Stimulated activated CD4-positive, alpha-beta T cell treated with anti-CD3 and anti-CD28 coated beads, TNF-alpha, amount 100 ng/mL, for 4 hours (primary cell): ENCODE measurements at places on chromosomes 12 and 14.

DNA sequence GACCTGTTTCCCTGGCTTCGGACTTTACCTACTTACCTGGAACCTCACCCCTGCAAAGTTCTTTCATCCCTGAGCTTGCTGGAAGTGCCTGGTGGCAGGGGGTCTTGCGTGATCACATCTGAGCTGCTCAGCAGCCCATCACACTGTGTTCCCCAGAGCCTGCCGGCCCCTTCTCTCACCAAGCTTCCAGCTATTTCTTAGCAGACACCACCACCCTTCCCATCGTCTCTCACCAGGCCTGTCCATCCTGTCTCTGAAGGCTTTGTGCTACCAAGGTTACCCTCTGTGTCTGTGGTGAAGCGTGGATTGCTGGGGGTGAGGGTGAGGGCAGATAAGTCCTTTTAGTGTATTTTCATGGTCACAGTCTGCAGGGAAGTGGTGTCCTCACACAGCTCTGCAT, 78.8 kb upstream of the NRXN3 start:
- DNase-seq, result no peak

- DNase-seq, result no peak
Observed at GRCh38 chr12:71872401-71872800, 32.8 kb downstream of the TBC1D15 start.

DNA sequence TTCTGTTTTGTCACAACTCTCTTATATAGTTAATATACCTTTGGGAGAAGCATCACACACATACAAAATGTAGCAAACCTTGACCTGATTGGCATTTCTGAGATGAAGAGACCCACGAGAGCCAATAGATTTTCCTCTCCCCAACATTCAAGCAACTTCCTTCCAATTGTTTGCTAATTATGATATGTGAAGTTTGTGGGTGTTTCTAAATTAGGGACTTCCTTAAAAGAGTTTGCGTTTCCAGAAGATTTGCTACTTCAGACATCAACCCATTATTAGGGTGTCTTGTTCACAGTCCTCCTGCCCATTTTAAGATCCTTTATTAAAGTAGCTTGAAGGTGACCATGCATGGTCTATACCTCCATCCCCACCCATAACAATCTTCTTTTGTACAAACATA, 9.4 kb downstream of the AICDA start:
- no peak for DNase-seq

DNA sequence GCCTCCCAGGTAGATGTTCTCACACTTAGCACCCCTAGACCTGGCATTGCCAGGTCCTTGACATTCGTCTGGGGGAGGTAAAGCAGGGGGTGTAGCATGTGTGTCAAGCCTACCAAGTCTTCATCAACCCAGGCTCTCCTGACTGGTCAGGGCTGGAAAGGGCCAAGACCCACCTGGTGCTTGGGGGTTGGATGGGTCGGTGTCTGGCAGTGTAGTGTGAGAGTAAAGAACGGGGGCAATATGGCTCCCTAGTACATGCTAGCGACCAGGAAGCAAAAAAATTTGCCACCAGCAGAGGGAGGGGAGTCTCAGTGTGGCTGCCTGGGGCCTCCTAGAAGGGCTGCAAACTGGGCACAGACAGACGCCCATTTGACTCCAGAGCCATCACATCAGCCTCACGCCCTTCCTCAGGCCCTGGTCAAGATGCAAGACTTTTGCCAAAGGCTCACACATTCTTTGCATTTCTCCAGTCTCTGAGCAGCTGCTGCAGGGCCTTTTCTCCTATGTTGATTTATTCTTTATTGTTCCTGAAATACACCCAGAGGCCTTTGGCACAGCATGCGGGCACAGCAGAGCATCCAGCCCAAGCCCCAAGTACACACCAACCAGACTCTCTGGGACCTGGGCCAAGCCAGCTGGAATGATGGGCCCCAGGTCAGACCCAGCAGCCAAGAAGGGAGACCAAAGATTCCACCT, 38.3 kb upstream of the PNMA1 start:
- DNase-seq, result no peak

- no peak for DNase-seq
Observed at GRCh38 chr12:13857750-13858149, 123.7 kb downstream of the GRIN2B start.

DNA sequence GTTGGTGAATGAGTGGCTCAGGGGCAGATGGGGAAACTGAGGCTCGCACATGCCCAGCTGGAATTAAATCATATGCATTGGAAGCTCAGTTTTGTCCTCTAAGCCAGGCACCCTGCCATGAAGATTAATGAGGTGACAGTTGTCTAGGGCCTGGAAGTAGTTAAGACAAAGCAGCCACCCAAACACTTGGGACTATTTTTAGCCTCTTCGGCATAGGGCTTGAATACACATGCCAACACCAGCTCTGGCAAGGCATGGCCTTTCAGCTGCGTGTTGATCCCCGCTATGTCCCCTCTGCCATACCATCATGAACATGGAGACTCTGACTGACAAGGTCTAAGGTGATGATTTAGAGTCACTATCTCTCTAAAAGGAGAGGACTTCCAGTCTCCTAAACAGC, 250.2 kb downstream of the KSR2 start:
- no peak for DNase-seq

DNA sequence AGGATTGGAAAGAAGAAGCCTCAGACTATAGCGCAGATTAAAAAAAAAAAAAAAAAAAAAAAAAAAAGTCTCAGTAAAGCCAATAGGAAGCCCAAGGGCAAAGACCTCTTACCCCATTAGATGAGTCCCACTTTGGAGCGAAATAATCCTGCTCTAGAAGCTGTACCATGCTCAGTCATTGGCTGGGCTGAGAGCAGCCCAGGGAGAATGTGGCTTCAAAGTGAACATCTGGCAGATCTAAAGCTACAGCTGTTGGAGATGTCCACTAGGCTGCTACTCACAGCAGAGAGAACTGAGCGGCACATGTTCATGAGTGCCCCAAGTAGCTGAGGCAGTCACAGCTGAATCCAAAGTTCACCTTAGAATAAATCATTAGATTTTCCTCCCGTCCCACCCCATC, 560.9 kb downstream of the MED13L start:
- no peak for DNase-seq

GRCh38 chr14:61466249-61466904, 145.0 kb downstream of the PRKCH start:
- DNase-seq, result no peak

DNA sequence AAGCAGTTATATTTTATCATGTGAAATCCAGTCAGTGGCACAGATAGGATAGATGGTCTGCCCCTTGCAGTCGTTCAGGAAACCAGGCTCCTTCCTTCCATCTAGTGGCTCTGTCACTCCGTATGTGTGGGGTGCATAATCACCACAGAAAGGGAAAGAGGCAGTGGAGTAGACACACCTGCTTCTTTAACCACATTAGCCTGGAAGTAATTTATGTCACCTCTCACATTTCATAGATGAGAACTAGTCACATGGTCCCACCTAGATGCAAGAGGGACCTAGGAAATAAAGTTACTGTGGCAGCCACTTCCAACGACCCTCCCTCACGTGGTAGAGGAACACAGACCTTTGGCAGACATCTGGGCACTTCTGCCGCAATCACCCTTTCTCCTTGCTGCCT, 14.2 kb upstream of the RNU6-8 start:
- DNase-seq, result no peak

GRCh38 chr12:26431211-26431610, 235.8 kb downstream of the SSPN start:
- no peak for DNase-seq

GRCh38 chr12:101599771-101600484, 5.2 kb downstream of the MYBPC1 start:
- no peak for DNase-seq

DNA sequence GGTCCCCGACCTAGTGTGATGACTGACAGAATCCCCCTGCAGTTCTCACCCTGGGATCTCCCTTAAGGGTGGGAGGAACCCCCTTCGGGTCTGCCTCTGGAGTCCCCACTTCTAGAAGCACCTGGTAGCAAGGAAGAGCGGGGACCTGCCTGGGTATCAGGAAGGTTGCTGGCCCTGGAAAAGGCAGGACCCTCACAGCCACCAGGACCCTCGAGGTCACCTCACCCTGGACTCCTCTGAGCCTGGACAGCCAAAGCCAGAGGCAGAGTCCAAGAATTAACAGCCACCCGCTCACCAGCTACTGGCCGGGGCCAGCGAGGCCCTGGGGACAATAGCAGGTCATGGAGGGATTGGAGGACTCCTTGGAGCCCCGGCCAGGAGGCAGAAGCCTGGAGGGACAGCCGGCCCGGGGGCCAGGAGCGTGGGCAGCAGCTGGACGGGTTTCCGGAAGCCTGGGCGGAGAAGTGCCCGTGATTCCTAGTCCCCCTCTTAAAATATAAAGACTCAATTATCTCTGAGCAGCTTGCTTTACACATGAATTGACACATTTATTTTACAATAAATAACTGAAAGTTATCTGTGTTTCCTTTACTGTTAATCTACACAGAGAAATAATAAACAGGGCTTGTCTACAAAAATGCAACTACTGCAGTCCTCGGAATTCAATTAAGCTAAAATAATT, 17.5 kb downstream of the BCL11B start:
- no peak for DNase-seq
